ENCODE measurements at places on chromosomes 5 and 9.

- DNase-seq = no peak
Measured at GRCh38 chr5:38500573-38501260, 55.7 kb downstream of the LIFR start.

DNA sequence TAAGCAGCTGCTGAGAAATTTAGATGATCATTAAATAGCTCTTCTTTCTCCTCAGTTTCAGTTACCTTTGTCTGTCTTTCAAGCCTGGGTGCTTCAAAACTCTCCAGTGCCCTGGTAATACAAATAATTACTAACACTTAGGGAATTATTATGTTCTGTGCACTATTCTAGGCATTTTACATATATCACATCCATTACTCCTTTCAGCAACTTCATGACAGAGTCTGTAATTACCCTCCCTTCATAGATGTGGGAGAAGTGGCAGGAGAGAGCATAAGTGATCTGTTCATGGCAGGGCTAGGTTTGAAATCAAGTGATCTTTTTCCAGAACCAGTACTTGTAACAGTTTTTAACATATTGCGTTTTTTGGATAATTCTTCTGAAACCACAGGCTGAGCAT lies 32.0 kb downstream of the MAN2A1 start:
- no peak for DNase-seq

GRCh38 chr5:53944981-53945380 lies 365.4 kb downstream of the ARL15 start:
- no peak for DNase-seq

DNA sequence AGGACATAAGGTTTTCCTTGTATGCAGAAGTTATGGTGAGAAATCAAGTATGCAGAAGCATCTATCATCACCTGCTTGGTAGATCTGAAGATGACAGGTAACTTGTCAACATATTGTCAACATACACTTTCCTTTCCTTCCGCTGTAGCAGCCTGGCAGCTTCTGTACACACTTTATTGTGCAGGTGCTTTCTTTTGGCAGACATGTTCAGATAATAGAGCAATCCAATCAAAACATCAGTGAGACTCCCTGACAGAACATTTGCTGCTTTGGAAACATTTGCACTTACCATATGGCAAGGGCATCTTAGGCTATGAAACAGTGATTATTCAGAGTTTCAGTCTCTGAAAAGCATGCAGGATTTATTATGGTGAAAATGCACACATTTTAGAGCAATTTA lies 161.1 kb upstream of the CDH12 start:
- DNase-seq = no peak

GRCh38 chr9:130185017-130185416 lies 12.8 kb downstream of the NCS1 start:
- no peak for DNase-seq

DNA sequence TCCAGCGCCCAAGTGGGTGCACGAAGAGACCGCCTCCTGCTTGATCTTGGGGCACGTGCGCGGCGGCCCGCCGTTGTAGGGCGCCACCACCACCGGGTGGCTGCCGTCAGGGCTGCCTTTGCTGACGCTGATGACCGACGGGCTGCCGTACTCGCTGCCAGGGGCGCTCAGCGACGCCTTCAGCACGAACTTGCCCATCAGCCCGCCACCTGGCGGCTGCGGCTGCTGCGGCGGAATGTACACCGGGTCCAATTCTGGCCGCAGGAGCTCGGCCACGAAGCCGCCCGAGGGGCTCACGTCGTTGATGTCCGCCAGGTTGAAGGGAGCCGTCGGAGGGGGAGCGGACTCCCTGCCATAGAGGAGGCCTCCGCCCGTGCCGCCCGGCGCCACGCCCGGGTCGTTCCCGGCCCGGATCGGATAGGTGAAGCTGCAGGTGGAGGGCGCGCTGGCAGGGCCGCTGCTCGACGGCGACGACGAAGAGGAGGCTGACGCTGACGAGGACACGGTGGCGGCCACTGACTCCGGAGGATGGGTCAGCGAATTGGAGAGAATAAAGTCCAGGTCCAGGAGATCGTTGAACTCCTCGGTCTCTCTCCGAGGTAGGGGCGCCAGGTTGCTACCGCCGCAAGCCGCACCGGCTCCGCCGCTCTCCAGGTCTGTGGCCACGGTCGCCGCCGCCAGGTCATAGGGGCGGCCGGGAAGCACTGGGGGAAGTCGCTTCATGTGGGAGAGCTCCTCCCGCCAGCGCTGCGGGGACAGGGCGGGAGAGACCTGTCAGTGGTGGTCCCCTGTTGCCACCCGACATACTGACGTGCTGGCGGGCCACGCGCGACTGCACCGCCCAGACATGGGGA lies 1.8 kb downstream of the KLF4 start:
- DNase-seq = no peak

- DNase-seq = no peak
Measured at GRCh38 chr9:73855206-73855605, 641.9 kb upstream of the RORB start.

DNA sequence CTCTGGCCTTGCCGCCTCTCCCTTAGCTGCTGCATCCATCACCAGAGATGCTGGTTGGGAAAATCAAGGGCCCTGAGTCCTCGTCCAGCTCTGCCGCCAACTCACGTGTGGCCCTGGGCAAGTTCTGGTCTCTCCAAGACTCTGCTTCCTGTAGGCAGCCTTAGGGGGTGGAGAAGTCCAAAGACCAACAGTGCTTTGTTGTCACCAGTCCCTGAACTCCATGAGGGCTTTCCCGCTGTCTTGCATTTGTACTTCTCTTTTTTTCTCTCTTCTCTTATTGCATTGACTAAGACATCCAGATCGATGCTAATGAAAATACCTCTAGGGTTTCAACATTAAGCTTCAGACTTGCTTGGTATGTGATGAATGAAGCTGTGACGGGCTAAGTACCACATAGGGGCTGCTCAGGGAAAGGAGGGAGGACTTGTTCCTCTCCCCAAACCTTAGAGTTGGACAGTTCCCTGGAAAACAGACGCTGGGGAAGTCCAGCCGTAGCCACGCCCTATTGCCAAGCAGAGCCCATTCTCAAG lies 63.7 kb upstream of the STXBP1 start:
- DNase-seq = no peak

- no peak for DNase-seq
Measured at GRCh38 chr9:88011005-88011766, 36.9 kb upstream of the CDK20 start.

DNA sequence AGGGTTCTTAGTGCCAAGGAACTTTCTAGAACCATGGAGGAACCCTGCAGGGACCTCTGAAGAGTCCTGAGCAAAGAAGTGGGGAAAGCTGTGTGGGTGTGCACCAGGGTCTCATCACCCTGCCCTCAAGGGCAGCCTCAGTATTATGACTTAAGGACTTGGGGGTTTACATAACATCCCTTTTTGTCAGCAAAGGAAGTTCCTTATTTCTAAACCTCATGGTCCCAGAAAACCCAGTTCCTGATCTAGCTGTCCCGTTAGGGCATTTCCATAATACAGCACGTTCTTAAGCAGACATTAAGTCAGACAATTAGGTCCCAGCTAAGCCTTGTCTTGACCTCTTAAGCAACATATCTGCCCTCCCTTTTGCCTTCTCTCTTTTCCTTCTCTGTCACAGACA lies 57.3 kb downstream of the DAPK1 start:
- no peak for DNase-seq

- no peak for DNase-seq
Measured at GRCh38 chr5:54616031-54616430, 98.5 kb downstream of the SNX18 start.

DNA sequence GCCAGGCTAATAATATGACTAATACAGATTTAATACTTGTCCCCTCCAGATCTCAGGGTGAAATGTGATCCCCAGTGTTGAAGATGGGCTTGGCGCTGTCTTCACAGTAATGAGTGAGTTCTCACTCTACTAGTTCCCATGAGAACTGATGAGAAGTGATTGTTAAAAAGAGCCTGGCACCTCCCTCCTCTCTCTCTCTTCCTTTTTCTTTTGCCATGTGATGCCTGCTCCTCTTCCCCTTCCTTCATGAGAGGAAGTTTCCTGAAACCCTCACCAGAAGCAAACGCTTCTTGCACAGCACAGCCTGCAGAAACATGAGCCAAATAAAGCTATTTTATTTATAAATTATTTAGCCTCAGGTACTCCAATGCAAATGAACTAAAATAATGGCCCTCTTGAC lies 55.2 kb downstream of the GLDC start:
- DNase-seq = no peak

GRCh38 chr9:5767968-5768932 lies 64.7 kb downstream of the ERMP1 start:
- no peak for DNase-seq

DNA sequence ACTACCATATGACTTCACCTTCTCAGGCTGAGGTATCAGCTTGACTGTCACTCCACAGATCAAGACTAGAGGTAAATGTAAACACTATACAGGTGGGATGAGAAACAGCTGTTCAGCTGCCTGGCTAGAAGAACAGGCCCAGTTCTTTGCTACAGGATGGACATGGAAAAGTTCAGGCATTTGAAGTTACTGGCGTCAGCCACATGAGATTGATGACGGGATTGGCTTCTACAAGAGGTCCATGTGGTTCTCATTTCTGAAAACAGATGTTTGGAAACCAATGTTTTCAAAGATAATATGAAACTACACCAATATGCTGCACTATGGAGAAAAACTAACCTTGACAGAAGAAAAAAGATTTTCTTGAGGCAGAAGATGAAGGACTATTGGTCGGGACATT lies 324.1 kb downstream of the CDH10 start:
- no peak for DNase-seq

GRCh38 chr5:40746703-40747102 lies 9.1 kb downstream of the TTC33 start:
- no peak for DNase-seq

- DNase-seq = no peak
Measured at GRCh38 chr9:19995619-19996018, 206.8 kb upstream of the SLC24A2 start.

- DNase-seq = no peak
Measured at GRCh38 chr5:90402521-90403255, 6.9 kb downstream of the CETN3 start.

GRCh38 chr9:135969064-135969683 lies 8.0 kb upstream of the UBAC1 start:
- no peak for DNase-seq

DNA sequence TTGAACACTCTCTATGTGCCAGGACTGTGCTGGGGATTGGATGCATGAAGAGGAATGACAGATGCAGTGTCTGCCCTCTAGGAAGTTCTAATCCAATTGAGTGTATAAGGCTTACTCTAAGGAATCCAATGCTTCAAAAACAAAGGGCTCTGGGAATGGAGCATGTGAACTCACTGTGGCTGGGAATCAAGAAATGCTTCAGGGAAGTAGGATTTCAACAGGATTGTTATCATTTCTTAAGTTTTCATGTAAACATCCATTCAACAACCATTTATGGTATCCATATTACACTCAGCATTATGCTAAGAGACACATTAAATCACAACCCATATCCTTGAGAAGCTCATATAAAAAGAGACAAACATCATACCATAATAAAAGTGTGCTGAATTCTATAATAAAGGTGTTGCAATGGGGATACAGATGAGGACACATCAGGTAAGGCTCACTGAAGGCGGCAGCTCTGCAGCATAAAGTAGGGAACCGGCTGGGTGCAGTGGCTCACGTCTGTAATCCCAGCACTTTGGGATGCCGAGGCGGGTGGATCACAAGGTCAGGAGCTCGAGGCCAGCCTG lies 11.3 kb downstream of the SIL1 start:
- DNase-seq = no peak

GRCh38 chr9:93944011-93944410 lies 11.1 kb downstream of the BARX1 start:
- DNase-seq = no peak

DNA sequence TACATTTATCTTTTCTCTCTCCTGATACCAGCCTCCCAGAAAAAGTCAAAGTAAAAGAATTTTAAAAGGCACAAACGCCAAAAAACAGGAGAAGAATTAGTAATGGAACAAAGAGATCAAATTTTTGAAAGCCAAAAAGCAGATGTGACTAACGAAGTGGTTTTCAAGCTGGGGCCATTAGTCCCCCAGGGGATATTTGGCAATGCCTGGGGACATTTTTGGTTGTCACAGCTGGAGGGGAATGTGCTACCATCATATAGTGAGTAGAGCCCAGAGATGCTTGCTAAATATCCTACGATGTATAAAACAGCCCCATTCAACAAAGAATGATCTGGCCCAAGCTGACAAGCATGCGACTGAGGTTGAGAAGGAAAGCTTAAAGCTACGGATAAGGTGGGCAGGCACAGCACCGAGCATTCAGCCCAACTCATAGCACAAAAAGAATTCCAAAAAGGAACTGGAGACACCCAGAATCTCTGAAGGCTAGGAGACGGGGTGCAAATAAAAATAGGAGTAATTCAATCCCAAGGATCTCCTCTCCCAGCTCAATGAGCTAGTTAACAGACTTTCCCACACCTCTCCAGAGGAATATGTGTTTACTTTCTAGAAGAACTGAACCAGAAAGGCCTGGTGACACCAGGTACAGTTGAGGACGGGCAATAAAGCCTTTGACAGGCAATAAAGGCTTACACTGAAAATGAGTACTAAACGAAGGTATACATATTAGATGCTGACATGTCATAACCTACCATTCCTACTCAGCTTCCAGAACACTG lies 269.0 kb downstream of the DENND1A start:
- no peak for DNase-seq

DNA sequence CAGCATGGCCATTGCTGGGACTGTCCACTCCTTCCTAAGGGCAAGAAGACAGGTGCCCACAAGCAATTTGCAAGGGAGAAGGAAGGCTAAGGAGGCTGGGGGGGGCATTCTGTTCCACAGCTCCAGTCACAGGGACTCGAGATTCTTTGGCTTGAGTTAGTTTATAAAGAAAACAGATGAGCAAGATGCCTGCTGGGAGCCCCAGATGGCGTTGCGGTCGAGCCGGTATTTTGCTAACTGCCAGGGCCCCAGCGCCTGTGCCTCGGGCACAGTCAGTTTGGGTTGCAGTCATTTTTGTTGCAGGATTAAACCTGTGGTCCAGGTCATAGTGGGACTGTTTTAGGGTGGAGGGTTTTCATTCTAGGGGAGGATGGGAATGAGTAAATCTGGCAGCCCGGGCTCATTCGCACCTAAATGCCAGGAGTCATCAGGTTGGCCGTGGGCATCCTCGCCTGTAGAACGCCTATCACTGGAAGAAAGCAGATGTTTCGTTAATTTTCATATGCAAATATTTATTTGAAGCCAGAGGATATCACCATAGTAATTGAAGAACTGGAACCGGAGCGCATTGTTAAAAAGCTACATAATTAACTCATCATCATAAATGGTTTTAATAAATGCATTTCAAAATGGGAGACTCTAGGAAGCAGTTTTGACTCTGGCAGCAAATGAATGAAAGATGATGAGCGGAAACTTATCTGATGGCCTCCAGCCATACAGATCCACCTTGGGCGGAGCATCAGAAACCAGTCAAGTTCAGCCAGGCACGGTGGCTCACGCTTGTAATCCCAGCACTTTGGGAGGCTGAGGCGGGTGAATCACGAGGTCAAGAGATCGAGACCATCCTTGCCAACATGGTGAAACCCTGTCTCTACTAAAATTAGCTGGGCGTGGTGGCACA lies 87.1 kb upstream of the FCN2 start:
- DNase-seq = no peak

Data from hypothalamus (tissue), 51 donors.